ENCODE measurements at places on chromosomes 7 and 10.
A peak's percentile ranks its signal among the peaks of the same experiment; 100 is the strongest.

GRCh38 chr7:82975811-82976468, 186.7 kb downstream of the PCLO start:
- no peak for DNase-seq

- no peak for DNase-seq
Measured at GRCh38 chr10:100904917-100905316, 7.8 kb upstream of the SLF2 start.

DNA sequence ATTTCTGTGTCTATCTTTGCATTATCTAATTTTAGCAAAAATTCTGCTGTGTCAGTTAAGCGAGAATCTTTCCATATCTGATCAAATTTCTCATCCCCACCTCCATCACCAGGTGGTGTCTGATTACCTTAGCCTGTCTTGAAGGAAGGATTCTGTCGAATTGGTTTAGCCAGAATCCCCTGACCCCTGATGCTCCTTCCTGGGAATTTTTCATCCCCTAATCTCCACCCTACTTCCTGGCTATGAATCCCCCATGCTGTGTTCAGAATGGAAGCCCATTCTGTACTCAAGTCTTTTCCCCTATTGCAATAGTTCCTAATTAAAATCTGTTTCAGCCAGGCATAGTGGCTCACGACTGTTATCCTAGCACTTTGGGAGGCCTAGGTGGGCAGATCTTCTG, 216.1 kb downstream of the SKIDA1 start:
- no peak for DNase-seq

- DNase-seq: peak; percentile 99
Measured at GRCh38 chr7:2844153-2845033, at the start of gene GNA12. TSS of gene GNA12 (minus strand) at chr7:2844308. CDS start at chr7:2844161, 147 bp downstream.

- no peak for DNase-seq
Measured at GRCh38 chr10:110781139-110781538, 90.6 kb upstream of the PDCD4 start.

- no peak for DNase-seq
Measured at GRCh38 chr10:62456611-62457101, 82.5 kb downstream of the ZNF365 start.

DNA sequence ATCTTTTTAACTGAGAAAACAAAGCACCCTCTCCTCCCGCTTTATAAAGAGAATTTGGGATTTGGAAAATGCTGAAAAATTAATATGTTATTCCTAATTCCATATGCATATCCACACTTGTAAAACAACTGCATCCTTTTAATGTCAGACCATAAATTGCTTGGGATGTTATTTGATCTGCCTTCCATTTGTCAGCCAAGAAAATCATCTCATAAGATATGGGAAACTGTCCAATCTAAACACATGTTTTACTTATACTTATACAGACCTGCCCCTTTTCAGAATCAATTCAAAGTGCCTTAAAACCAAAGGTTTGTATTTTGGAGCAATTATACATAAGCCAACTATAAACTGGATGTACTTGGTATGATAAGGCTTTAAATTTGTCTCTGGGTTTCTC, 595.5 kb upstream of the PFKP start:
- DNase-seq: no peak

DNA sequence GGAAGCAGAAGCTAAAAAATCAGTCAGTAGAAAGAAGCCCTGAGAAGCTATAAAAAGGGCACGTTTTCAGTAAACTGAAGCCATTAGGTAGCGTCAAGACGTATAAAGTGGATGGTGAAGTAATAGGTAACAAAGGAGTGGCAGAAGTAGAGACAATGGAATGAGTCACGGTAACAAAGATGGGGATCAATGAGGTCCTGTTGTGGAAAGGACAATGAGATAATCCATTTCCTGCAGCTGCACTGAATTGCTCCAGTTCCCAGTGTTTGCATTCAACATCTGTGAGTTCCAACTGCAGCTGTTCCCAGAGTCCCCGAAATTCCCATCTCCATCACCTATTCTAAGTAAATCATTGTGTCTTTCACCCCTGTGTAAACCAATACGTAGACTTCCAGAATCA, 4.8 kb upstream of the HYCC1 start:
- no peak for DNase-seq

DNA sequence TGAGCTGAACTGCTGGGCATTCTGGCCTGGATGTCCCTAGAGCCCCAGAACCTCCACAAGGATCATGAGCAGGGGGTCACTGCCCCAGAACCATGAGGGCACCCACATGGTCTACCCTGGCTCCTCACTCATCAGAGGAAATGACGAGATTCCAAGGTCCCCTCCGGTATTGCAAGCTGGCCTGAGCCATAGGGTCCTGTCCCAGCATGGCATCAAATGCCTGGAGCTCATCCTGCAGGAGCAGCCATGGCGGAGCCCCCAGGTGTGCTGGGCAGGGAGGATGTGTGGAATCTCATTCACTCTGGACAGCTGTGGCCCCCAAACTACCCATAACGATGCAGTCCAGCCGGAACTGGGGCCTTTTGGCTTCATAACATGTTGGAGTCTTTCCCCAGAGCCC, 66.6 kb upstream of the ANTXRL start:
- DNase-seq: no peak

All from right lung (tissue), 10 donors.